ENCODE measurements at places on chromosomes 11 and 22. TPM values are rescaled to one million over a fixed set of nuclear protein-coding genes. Genes with fewer than 3 reads are reported as not detected.

BET1L gene
- 33.2 TPM for total RNA-seq

ARHGAP8 gene
- 0.30 TPM for total RNA-seq

GGT1 gene
- 48.1 TPM for total RNA-seq

MEI1 gene
- total RNA-seq = 60.0 TPM

KDM4E gene
- not detected for total RNA-seq

ROBO4 gene
- not detected for total RNA-seq

MS4A3 gene
- not detected for total RNA-seq

BDNF gene
- not detected for total RNA-seq

RBM4 gene
- total RNA-seq = 124 TPM
